DND-41 (cell line): ENCODE measurements at places on chromosomes 3 and 15.

DNA sequence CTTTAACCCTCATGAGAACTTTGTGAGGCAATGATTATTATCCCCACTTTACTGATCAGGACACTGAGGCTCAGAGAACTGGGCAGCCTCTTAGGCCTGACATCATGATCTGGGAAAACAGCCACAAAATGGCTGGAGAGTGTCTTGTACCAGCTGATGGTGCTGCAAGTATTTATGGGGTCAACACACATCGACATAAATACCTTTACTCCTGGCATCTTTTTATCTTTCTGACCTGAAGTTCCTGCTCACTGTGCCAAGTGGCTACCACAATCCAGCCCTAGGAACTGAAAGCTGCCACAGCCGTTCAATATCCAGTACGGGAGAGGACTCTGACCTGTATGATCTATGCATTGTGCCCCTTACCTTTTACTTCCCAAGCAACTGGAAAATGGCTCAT is 29.2 kb upstream of the MUC13 start:
- DNase-seq = no peak

- no peak for DNase-seq
Observed at GRCh38 chr3:133915685-133916658, 20.3 kb upstream of the RAB6B start.

DNA sequence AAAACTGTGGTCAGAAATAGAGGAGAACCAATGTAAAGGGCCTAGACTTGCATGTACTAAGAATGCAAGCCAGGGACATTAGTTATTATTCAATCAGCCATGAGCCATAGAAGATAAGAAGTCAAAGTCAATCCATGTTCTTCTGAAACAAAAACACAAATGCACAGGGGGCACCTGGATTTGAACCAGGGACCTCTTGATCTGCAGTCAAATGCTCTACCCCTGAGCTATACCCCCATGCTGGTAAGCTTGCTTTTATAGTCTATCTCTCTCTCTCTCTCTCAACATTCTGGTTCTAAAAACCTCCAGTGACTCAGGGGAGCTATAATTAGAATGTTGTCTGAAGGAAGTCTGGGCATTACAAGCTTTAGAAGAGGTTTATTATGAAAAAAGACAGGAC is 85.6 kb upstream of the ACP3 start:
- DNase-seq = no peak

- DNase-seq = no peak
Observed at GRCh38 chr3:14569474-14570000, 29.4 kb upstream of the GRIP2 start.

DNA sequence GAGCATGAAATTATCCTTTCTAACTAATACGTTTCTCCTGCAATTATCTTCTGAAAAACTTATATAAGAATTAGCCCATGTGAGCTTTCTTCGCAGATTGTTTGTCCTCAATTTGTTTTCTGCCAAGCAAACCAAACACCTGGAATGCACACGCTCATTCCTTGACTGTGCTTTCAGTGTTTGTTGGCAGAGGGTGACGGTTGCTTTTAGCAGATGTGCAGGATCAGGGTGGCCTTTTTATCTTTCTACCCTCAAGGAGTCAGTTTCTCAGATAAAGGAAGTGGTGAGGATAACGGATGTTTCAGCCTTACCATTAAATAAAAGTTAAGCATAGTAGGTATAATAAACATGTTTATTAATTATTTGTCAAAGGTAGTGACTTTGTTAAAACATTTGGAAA is 15.2 kb downstream of the ARPP21 start:
- DNase-seq = peak; percentile 88

DNA sequence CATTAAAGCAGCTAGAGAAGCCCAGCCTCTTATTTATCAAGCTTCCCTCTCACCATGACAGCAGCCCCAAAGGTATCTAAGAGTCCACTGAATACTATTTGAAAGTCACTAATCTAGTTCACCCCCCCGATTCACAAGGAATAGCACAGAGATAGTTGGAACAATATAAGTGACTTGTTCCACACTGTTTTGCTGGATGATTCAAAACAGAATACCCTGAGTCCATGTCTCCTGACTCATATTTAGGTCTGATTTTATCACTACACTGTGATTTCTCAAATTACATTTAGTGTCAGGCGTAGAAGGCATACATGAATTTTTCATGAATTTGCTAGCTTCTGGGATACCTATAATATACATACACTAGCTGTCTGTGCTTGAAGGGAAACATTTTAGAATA is 18.7 kb upstream of the EOGT start:
- DNase-seq = no peak

- DNase-seq = no peak
Observed at GRCh38 chr3:4845882-4846281, 133.4 kb upstream of the BHLHE40 start.

- no peak for DNase-seq
Observed at GRCh38 chr3:157066335-157067098, 93.4 kb downstream of the CCNL1 start.

- no peak for DNase-seq
Observed at GRCh38 chr3:16171825-16172224, 2.7 kb upstream of the GALNT15 start.

DNA sequence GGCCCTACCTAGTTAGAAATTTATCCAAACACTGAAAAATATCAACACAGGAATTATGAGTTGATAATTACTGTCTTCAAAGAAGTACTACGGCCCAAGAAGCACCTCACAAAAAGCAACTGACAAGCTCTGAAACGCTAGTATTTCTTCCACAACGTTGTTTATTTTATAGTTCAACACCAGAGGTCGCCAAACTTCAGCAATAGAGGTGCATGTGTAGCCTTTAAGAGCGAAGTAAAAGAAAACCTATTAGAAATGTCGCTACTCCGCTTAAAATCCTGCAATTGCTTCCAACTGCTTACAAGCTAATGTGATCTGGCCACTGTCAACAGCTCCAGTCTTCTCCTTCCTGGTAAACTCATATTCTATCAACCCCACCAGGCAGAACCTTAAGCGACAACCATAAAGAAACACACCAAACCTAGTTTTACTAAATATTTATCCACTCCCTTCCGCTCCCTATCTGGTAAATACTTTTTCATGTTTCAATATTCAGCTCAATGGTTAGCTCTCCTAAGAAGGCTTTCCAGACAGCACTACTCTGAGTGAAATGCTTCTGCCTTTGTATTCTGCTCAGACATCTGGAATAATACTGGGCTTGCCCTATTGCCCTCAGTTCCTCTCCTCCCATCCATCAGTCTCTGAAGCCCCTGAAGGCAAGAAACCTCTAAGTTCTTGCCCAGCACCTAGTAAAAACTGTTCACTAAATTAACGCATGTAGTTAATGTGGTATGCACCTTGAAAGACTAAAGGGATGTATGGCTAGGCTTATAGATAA is 110.2 kb downstream of the NR1I2 start:
- peak; percentile 41 for DNase-seq

DNA sequence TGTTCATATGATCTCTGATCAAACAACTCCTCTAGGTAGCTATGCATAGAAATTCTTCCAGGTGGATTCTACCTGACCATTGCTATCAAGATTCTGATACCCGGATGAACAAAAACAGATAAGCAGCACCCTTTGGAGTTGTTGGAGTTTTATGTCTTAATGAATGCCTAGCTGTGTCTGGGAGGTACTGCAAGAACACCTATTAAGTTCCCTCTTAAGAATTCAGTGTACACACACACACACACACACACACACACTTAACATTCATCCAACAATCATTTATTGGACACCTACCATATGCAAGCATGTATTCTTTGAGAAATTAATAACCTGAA is 58.1 kb upstream of the FNDC3B start:
- DNase-seq = no peak

- no peak for DNase-seq
Observed at GRCh38 chr3:172608575-172608974, 85.3 kb upstream of the TNFSF10 start.

GRCh38 chr15:31516874-31517273 is 190.2 kb downstream of the KLF13 start:
- DNase-seq = no peak

- no peak for DNase-seq
Observed at GRCh38 chr3:145719114-145719513, 441.9 kb downstream of the PLOD2 start.

DNA sequence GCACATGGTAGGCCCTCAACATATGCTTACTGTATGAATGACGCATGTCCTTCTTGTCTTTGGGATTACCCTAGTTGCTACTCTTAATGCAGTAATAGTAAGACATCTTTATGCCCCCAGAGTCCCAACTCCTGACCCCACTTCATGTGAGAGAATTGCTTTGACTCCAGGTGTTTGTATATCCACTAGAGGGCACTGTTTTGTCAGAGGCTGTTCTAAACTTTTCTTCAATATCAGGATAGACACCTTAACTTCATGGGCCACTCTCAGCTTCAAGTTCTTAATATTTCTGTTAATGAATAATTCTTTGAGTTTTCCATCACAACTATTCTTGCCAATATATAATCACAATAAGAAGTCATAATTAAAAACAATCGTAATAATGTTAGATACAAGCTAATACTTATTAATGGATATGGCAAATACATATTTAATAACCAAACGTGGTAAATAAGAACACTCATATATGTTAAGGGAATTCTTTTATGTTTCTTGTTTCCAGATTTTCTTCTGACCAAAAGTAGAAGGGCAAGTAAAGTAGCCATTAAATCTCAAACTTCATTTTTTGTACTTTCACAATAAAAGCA is 337.2 kb upstream of the DNAJC19 start:
- no peak for DNase-seq

GRCh38 chr3:72887343-72887704 is 522 bp upstream of the GXYLT2 start:
- DNase-seq = no peak

GRCh38 chr3:87088993-87089841 is 98.3 kb upstream of the VGLL3 start:
- no peak for DNase-seq

DNA sequence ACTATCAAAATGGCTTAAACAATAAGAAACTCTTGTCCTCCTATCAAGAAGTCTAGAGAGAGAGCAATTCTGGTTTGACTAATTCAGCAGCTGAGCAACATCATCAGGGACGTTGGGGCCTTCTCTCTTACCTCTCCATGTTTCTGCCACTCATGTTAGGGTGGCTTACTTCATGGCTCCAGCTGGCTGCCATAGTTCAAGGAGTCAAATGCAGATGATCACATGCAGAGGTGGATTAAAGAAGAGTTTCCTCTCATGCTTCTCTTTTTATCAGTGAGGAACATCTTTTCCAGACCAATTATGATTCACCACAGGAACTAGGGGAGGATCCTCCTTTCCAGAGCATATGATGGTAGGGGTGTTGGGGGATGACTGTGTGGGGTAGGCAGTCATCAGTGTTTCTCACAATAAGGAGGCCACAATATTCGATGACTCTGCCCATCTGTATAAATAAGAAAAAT is 45.5 kb downstream of the NEK11 start:
- DNase-seq = no peak

GRCh38 chr3:44862226-44862637 is 520 bp downstream of the TMEM42 start:
- DNase-seq = no peak

DNA sequence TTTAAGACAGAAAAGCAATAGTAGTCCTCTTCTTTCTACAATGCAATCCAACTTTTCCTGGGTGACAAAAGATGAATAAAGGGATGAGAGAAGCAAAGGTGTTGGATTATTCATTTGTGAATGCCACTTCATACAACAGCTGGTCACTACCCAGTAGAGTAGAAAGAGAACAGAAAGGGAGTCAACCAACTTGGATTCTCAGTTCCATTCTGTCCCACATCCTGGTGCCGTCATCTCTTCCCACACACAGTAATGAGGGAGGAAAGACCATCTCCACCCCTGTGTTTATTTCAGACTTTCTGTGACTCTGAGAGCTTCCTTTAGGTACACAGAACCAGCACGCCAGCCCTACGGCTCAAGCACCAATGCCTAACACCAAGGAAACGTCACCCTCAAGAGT is 71.0 kb downstream of the FOXP1 start:
- no peak for DNase-seq

DNA sequence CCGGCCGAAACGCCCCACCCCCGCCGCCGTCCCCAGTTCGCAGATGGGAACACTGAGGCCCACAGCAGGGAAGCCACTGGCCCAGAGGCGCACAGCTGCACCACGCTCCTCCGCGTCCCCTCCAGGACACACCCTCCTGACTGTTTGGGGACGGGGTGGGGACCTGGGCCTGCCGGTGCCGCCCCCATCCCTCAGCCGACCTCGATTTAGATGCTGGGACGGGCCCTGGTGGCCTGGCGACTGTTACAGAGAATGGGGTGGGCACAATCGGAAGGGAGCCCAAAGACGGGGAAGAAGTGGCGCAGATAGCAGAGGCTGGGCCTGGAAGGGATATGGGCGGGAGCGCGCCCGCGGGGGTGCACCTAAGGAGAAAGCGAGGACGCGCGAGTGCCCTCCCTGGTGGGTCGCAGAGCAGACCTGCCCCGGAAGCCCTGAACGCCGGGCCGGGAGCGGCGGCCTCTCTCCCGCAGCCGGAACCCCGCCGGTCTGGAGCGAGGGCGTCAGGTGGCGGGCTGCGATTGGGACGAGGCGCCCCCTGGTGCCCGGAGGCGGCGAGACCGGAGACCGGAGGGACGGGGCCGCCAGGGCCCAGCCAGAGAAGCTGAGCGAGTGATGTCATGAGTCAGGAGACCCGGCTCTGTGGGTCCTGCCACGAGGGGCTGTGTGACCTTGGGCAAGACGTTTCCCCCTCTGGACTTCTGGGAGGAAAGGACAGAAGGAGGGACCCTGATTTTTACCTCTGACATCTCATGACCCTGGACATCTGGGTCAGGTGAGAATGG is 78.4 kb downstream of the IQSEC1 start:
- peak; percentile 92 for DNase-seq

GRCh38 chr15:72288796-72289596 is 16.6 kb upstream of the PARP6 start:
- DNase-seq = no peak

DNA sequence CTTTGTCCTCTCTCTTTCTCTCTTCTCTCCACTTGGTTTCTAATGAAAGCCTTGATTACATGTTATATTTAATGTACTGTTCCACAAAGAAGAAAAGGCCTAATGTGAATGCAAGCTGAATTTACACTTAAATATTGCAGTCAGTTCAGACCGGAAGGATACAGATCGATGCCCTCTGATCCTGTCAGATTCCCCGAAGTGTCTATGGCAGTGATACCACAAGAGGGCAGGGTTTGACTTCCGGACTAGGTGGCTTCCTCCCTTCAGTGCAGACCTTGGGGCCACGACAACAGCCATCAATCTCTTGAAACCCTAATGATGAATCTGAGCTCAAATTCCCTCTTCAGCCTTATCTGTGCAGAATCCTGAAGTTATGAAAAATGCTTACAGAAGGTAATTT is 29.5 kb downstream of the AGTR1 start:
- peak; percentile 20 for DNase-seq

- DNase-seq = no peak
Observed at GRCh38 chr3:110697961-110698360, 373.7 kb upstream of the NECTIN3 start.

- DNase-seq = no peak
Observed at GRCh38 chr3:47885168-47885567, 82.2 kb downstream of the DHX30 start.
